ENCODE measurements at places on chromosomes 13 and 19.

- DNase-seq, result no peak
These were observed 2.9 kb downstream of the SLC7A9 start for GRCh38 chr19:32866564-32867265.

DNA sequence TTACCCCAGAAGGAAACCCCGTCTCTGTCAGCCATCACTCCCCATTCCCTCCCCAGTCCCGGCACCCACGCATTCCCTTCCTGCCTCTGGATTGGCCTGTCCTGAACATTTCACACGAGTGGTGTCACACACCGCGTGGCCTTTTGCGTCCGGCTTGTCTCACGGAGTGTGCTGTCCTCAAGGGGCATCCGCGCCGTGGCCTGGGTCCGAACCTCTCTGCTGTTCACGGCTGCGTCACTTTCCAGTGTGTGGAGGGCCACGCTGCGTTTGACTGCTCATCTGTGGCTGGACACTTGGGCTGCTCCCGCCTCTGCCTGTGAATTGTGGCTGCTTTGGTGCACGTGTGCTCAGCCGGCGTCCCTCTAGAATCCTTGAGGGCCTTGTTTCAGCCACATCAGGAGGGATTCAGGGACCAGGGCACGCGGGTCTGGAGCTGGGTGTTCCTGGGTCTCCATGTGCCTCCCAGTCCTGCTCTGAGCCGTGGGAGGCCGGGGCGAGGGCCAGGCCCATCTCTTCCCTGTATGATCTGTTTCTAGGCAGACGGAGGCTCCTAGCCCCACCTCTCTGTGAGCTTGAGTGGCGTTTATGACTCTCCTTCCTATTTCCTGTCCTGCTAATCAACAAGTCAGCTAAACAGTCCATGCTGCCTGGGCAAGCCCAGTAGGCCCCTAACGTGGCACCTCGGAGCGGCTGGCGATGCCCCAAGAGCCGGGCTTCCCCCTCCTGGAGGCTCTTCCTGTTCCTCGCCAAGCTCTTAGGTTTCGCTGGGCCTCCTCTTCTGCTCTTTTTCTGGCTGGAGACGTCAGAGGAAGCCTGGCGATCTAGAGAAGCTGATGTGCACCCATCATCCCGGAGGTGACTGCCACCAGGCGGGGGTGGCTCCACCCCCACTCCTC lies 8.1 kb downstream of the STK11 start:
- no peak for DNase-seq

DNA sequence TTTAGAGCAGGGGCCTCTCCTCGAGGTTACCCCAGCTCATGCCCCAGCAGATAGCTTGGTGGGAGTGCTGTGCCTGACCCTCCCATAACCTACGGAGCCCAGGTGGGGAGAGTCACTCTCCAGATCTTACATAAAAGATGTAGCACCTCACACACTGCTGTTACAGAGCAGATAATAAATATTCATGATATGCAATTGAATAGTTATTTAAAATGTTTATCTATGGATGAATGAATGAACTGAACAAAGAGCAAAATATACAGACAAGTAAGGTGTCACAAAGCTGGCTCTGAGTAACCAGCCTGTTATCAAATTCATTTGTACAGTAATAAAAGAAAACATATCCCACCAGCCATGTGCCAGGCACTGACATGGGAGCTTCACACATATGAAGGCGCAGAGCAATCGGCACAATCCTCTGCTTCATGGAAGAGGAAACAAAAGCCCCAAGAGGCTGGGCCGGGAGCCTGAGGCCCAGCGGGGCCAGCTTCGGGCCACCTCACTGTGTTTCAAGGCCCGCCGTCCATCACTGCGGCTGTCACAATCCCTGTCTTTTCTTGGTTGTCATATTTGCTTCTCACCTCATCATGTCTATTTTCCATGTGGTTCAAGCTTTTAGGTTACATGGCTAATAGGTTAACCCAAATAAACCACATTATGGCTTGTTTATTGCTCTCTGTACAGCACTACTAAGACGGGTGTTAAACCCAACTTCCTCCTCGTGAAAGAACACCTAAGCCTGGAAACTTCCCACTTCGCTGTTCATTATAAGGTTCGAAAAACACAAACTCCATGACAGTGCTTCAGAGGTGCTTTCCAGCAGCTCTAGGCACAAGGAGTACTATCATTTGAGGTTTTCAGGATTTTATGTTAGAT lies 78.4 kb downstream of the IRS2 start:
- no peak for DNase-seq

- no peak for DNase-seq
These were observed 3.0 kb downstream of the LATS2 start for GRCh38 chr13:21058361-21058760.

DNA sequence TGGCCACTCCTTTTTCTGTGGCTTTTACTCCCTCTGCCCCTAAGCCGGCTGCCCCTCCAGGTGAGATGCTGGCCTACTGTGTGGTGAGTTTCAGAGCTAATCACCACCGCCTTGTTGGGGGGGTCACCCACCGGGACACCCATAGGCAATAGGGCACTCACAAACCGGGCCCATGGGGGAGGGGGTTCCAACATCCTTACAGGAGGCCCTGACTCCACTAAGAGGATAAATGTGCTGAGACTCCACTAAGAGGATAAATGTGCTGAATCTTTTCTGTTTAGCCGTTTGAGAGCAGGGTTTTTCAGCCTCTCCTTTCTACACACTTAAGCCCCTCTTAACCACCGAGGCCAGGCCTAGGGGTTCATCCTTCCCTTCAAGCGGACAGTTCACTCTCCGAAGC lies 73.7 kb downstream of the SLC15A1 start:
- DNase-seq, result no peak

DNA sequence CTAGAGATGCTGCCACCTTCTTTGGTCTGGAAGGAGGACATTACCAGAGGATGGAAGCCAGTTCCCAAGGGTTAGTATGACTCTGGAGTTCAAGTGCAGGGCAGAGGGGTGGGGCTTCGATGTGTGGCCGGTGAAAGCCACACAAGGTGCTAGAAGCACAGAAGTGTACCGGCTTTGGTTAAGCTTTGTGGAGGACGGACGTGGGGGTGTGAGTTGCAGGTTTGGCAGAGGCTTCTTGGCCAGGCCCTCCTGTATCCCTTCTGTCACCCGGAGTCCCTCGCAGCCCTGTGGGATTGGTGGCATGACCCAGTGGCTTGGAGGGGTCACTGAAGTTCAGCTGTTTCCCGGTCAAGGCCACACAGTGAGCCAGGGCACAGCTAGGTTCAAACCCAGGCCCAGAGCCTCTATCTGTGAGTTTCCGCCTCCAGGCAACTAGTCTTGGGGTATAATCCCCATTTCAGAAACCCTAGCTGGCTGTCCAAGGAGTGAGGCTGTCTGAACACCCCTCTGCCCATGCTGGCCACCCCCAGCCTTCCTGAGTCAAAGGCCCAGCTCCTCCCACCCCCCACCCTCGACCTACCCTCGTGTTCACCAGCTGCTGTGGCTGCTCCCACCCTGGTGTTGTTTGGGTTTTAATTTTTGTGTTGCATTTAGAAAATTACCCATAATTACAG lies 4.6 kb upstream of the SSBP4 start:
- peak; percentile 1 for DNase-seq

GRCh38 chr13:30856005-30856790 lies 49.9 kb upstream of the MEDAG start:
- no peak for DNase-seq

- no peak for DNase-seq
These were observed 62.4 kb downstream of the AKAP11 start for GRCh38 chr13:42334329-42334706.

DNA sequence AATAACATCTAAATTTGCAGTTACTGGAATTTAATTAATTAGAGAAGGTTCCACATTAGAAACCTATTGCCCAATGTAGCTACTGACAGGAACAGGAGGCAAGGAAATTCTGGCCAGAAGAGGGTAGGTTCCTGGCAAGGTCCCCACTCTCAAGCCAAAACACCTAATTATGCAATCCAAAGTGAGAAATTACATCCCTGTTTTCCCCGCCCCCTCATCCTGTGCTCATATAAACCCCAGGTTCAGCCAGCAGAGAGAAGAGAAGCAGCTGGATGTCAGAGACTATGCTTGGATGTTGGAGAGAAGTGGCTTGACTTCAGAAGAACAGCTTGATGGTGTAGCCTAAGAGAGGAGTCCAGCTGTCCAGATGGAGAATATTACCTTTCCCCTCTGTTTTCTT lies 951.3 kb upstream of the PRR20A start:
- DNase-seq, result no peak

- no peak for DNase-seq
These were observed at the start of gene C19orf38 for GRCh38 chr19:10848230-10848856. Gene C19orf38 (plus strand): TSS chr19:10848415. CDS start chr19:10848509, 94 bp downstream.

- DNase-seq, result peak; percentile 84
These were observed 9.3 kb downstream of the MPND start for GRCh38 chr19:4352701-4353121.

DNA sequence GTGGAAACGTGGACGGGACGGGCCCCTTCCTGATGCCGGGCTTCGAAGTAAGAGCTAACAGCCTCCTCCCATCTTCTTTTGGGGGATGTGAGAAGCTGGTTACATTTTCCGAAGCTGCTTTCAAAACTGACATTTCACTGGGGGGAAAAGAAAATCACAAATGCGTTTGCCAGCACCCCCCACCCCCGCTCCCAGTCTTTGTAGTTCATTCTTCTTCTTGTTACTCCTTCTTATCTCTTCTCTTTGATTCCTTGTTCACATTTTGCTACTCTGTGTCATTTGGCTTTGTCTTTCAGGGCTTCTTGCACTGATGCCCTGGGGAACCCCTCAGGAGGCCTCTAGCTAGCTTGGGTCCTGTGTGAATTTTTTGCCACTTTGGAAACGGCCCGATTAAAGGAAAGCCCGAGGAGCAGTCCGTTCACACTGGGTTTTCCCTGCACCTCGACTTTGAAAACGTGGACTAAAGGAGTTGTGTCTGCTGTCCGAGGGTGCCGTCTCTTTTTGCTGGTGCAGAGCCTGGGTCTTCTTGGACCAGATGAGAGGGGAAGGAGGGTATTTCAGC lies 1.3 kb downstream of the CARM1 start:
- no peak for DNase-seq

DNA sequence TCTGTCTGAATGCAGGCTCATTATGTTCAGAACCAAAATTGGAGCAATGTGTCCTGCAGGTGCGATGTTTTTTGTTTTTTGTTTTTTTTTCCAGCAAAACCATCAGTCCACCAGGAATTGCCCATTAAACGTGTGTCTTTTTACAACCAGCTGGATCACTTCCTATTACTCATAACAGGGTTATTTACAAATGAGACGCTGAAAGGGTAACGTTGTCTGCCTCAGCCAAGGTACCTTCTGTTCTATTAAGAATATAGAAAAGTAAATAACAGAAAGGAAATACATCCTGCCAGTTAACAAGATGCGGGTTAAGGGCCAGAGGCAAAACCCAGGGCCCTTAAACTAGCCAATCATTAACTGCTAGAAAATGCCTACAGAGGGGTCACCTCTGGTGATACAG lies 590.4 kb downstream of the TBC1D4 start:
- DNase-seq, result no peak

DNA sequence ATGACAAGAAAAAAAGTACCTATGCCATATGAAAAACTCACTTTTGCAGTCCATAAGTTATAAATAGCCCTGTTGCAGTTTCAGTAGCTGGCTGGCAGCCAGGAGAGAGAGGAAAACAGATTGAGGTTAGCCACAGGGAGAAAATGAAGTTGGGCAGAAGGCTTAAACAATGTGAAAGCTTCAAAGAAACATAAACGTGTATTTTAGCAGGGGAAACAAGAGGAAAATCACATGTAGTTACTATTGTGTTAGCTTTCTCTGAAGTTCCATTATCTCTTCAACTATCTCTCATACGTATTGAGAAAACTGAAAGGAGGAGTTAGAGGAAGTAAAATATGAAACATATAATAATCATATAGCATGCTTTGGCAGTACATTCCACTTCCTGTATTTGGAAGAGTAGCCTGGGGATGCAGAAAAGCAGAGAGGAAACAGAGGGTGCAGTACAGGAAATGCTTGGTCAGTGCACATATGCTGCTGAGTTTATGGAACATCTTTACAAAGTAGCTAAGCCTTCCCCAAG lies 1551.1 kb downstream of the EFNB2 start:
- no peak for DNase-seq

GRCh38 chr13:40479196-40479845 lies 187.1 kb downstream of the FOXO1 start:
- no peak for DNase-seq

GRCh38 chr19:15584095-15584494 lies 30.9 kb upstream of the CYP4F8 start:
- no peak for DNase-seq

GRCh38 chr13:93345770-93346169 lies 119.2 kb downstream of the GPC6 start:
- no peak for DNase-seq

GRCh38 chr13:43444081-43444480 lies 342.7 kb downstream of the ENOX1 start:
- no peak for DNase-seq

DNA sequence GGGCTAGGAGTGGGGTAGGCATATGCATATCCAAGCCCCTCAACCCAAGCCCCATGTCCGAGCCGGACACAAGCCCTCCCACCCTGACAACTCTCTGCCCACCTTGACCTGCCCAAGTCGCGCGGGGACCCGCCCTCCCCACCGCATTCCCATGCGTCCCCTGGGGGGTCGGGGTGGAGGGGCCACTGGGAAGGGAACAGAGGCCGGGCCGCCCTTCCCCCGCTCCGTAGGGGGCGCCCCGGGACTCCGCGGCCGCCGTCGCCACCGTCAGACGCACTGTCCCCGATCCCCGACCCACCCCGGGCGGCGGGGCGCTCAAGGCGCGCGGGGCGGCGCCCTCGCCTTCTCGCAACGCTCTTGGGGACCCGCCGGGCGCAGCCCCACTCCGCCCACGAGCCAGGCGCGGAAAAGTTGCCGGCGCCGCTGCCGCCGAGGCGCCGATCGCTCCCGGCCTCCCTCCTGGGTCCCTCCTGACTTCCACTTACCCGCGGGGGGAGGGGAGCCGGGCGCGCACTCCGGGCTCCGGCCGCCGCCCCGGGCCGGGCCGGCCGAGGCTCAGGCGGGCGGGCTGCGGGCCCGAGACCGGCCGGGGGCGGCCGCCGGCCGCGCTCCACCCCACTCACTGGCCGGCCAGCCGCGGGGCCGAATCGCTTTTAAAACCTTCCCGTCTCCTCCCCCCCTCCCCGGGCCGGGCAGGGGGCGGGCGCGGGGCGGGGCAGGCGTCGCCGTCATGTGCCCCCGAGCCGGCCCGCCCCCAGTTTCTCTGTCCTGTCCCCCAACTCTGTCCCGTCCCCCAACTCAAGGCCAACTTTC lies 34.4 kb upstream of the NANOS3 start:
- peak; percentile 63 for DNase-seq

GRCh38 chr13:75226733-75227435 lies 255.1 kb downstream of the TBC1D4 start:
- DNase-seq, result no peak

GRCh38 chr19:18097993-18098890 lies 664 bp downstream of the MAST3 start:
- no peak for DNase-seq

GRCh38 chr13:26965952-26966700 lies 205.5 kb downstream of the USP12 start:
- DNase-seq, result no peak

DNA sequence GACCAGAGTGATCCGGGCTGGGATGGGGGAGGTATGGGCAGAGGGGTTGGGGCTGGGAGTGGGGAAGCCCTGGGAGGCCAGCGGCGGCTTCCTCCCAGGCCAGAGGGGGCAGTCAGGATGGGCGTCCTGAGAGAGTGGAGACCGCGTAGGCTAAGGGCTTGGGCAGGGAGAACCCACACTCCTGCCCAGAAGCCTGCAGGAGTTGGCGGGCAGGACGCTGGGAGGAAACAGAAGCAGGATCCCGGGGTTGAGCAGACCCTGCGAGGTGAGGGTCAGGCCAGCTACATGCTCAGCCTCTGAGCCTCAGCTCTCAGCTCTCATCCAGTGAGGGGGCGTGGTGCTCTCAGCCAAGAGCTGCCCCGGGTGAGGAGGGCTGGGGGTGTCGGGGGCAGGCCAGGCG lies 7.8 kb upstream of the SCN1B start:
- no peak for DNase-seq

Measured in neural progenitor cell (in vitro differentiated cells).